ENCODE measurements at places on chromosomes 6 and 20.

DNA sequence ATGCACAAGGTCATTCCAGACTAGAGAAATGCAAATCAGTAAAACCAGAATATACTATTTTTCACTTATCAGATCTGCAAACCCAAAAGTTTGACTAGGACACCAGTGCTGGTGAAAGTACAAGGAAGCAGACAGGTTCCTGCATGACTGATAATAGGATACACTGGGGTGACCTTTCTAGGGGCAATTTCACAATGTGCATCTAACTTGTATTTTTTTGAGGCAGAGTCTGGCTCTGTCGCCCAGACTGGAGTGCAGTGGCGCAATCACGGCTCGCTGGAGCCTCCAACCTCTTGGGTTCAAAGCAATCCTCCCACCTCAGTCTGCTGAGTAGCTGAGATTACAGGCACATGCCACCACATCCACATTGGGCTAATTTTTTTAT is 11.4 kb downstream of the COMMD7 start:
- no peak for DNase-seq

DNA sequence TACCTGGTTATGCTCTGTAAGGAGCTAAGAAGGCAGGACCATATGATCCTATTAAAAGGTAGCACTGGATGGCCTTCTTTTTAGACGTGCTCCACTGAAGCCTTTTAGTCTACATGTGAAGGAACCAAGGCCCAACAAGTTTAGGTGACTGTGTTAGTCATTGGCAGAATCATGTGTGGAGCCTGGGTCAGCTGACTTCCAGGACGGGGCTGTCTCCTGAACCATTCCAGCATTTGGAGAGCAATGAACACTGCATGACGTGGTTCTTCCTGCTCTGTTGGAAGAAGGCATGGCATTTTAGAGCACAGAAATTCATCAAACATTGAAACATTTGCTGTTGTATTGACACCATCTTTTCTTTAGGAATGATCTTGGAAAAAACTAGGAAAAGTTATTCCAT is 87.8 kb upstream of the TIAM2 start:
- no peak for DNase-seq

GRCh38 chr6:167690931-167691330 is 135.8 kb upstream of the AFDN start:
- DNase-seq, result no peak

DNA sequence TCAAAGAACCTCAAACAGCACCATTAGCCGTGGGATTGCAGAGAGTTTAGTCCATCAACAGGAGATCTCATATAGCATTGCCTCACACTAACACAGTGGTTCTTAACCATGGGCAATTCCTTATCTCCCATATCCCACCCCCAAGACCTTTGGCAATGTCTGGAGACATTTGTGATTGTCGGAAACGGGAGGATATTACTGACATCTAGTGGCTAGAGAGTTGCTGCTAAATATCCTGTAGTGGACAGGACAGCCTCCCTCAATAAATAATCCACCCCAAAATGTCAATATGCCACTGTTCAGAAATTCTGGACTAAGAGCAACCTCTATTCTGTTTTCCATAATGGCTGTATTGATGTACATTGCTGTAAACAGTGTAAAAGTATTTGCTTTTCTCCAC is 210.1 kb upstream of the CCN2 start:
- DNase-seq, result no peak

GRCh38 chr6:105981002-105981887 is 104.9 kb upstream of the PRDM1 start:
- no peak for DNase-seq

DNA sequence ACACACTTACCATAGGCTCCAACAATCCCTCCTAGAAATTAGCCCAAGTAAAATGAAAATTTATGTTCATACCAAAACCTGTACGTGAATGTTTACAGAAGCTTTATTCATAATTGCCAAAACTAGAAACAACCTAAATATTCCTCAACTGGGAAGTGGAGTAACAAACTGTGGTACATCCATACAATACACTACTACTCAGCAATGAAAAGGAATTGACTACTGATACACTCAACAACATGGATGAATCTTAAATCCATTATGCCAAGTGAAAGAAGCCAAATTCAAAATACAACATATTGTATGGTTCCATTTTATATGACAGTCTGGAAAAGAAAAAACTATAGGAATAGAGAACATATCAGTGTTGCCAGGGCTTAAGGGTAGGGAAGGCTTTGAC is 19.7 kb upstream of the MMP24 start:
- DNase-seq, result no peak

GRCh38 chr6:134009876-134010275 is 42.5 kb downstream of the SLC2A12 start:
- no peak for DNase-seq

GRCh38 chr6:57324538-57324937 is 7.1 kb downstream of the PRIM2 start:
- DNase-seq, result no peak

DNA sequence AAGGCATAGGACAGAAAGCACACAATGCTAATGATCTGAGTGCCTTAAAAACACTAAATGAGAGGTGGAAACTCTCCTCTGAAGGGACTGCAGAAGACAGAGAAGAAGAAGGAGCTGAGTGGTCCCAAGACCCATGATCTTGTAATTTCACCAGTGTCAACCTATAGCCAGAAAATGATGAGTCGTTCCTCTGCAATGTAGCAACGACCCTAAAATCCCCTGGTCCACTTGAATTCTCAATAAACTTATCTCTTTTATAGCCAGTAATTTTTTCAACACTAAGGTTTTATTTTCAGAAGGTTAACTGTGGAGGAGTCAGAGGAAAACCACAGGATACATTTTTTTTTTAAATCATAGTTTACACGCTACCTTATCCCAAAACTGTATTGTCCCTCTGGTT is 490.6 kb upstream of the MARCKS start:
- no peak for DNase-seq

DNA sequence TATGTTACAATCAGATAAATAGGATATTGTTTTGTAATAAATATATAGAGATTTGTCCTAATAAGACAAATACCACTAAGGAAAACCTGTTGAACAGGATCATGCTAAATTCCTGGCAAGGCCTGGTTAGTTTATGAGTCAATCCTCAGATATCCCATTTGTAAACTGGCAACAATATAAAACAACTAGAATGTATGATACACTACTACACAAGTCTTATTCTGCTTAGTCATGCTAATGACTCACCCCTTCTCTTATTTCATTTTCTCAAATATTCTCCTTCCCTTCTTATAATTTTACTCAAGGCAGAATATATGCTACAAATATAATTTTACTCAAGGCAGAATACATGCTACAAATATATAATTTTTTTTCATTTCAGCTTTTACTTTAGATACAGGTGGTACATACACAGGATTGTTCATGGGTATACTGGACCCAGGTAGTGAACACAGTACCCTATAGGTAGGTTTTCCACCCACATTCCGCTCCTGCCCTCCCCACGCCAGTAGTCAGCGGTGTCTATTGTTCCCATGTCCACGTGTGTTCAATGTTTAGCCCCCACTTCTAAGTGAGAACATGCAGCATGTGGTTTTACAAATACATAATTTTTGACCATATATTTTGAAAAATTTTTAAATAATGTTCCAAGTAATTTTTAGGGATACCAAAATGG is 6.3 kb downstream of the OSER1 start:
- DNase-seq, result no peak

- DNase-seq, result no peak
These were observed 8.6 kb downstream of the ULBP2 start for GRCh38 chr6:149950423-149950822.

- no peak for DNase-seq
These were observed 326.6 kb upstream of the RNF24 start for GRCh38 chr20:4341804-4342485.

GRCh38 chr20:56716806-56717205 is 87.7 kb downstream of the TFAP2C start:
- no peak for DNase-seq

DNA sequence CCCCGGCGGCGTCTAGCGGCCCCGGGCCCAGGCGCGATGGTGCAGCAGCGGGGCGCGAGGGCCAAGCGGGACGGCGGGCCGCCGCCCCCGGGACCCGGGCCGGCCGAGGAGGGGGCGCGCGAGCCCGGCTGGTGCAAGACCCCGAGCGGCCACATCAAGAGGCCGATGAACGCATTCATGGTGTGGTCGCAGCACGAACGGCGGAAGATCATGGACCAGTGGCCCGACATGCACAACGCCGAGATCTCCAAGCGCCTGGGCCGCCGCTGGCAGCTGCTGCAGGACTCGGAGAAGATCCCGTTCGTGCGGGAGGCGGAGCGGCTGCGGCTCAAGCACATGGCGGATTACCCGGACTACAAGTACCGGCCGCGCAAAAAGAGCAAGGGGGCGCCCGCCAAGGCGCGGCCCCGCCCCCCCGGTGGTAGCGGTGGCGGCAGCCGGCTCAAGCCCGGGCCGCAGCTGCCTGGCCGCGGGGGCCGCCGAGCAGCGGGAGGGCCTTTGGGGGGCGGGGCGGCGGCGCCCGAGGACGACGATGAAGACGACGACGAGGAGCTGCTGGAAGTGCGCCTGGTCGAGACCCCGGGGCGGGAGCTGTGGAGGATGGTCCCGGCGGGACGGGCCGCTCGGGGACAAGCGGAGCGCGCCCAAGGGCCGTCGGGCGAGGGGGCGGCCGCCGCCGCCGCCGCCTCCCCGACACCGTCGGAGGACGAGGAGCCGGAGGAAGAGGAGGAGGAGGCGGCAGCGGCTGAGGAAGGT is 715 bp downstream of the SOX12 start:
- DNase-seq, result peak; percentile 36

DNA sequence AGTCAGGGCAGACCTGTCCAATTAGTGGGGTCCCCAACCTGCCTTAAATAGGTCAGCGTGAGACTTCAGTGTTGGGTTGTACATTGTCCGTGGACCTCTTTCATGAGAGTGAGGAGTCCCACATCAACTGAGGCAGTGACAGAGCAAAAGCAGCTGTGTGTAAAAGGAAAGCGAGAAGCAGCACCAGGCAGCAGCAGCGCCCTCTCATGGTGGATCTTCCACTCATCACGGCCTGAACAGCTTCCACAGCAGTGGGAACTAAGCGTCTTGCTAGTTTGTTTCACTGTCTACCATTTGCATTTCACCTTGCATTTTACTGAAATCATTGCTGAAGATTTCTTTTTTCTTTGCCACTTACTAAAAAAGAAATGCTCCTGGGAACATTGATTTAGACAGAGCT is 333.8 kb downstream of the PKHD1 start:
- DNase-seq, result no peak

GRCh38 chr6:7811441-7811840 is 85.5 kb downstream of the BMP6 start:
- DNase-seq, result no peak

DNA sequence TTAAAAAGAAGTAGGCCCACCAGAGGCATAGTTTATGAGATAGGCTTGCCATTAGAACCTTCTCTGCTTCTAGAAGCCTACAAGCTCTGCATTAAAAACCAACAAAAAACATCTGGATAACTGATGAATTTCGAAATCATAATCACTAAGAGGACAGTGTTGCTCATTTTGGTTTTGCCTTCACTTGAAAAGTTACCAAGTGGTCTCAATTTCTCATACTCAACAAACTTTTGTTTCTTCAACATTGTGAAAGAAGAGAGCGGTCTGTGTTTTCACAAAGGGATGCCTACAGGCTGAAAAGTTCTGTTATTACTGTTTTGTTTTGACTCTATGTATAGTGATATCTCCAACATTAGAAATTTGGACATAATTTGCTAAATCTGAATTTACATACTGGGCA is 98.9 kb downstream of the PDSS2 start:
- DNase-seq, result no peak

GRCh38 chr6:169162752-169163407 is 90.8 kb downstream of the THBS2 start:
- DNase-seq, result no peak

DNA sequence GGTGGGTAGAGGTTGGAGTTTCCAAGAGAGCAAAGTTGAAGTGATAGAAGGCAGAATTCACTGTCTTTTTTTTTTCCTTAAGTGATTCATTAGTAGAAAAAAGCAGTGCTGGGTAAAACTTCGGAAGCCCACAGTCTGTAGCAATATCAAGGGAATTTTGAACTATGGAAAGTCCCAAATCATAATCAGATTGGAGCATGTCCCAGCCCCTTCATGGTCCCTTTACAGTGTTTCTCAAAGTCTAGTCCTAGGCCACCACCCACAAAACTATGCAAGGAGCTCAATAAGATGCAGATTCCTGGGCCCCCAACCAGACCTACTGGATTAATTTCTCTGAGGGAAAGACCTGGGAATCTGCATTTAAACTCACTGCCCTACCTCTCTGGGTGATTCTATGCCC is 22.6 kb downstream of the NEDD9 start:
- DNase-seq, result no peak

DNA sequence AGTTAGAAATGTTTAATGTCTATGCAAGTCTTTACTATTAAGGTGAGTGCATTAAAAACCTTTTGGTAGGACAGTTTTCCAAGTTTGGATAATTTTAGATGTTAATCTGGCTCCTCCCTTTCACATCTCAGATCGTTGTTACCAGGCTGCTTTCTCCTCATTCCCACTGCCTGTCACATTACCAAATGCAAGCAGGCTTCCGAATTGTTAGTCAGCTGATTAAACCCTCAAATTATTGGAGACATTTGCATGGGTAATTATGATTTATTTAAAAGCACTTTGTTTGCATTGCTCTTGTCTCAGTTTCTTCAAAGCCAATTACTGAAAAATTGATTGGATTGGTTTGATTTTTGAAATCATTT is 816.5 kb downstream of the KIF16B start:
- DNase-seq, result no peak

DNA sequence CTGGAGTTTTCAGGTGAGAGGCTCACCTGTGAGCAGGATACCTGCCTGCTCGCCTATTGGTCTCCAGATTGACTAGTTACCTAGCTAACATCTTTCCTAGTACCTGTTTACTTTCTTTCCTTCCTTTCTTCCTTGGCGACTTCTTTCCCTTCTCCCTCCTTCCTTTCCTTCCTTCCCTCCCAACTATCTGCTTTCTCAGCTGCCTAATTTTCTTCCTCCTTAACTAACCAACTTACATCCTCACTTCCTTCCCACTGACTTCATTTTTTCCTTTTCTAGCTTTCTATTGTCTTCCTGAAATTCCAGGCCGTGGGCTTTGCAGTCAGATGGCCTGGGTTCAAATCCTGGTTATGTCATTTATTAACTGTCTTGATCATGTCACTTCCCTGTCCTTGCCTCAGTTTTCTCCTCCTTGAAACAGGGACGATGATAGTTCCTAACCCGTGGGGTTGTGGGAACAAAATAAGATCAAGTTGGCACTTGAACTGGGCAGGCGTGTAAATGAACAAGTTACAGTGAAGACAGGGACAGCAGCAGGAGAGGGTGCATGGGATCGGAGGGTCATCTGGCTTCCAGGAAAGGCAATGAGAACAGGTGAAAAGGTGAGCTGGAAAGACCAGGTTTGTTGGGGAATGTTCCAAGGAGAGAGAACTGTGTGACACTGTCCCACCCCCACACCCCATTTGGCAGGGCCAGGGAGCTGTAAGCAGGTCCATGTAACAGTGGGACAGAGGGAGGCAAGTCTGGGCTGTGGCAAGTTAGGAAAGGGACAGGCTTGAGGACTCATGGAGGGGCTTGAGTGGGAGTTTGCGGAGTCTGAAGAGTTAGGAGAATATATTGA is 540 bp downstream of the SGK2 start:
- DNase-seq, result no peak

GRCh38 chr20:48277266-48277665 is 492.0 kb upstream of the SULF2 start:
- no peak for DNase-seq

Measured in stimulated activated CD4-positive, alpha-beta T cell treated with anti-CD3 and anti-CD28 coated beads, TNF-alpha, amount 100 ng/mL, for 48 hours (primary cell).